ENCODE measurements at places on chromosomes 2 and 18.

DNA sequence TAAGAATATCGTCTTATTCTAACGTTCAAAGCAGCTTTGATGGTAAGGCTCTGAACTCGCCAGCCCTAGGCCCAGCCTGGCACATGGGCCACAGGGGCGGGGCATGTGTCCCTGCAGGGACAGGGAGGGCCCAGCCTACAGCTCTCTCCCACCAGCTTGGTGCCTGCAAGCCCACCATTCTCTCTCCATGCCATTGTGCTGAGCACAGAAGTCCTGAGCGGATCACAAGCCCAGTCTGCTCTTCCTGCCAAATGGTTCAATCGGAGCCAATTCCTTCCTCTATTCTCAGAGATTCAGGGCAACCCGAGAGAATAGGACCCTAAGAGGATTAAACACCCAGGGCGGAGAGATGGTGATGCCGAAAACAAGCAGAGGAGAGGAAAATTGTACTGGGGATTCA, 50.3 kb upstream of the APCDD1 start:
- no peak for DNase-seq

DNA sequence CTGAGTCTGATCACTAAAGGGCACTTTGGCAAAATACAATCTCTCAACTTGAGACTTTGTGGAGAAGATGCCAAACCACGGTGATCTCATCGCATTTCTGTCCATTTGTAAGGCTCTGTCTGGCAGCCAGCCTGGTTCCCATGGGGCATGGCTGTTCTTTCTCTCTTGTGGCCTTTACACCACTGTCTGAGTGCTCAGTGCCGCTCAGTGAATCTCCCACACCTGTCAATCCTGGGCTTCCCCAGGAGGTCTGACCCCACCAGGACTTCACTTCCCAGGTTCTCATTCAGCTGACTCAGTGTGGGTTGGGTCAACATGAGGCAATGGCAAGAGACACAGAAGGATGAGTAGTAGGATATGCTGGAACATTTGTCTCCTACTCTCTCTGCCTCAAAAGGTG, 96.8 kb upstream of the TRIB2 start:
- DNase-seq: peak; percentile 93

- no peak for DNase-seq
Measured at GRCh38 chr2:35891528-35891927, 464.1 kb upstream of the CRIM1 start.

DNA sequence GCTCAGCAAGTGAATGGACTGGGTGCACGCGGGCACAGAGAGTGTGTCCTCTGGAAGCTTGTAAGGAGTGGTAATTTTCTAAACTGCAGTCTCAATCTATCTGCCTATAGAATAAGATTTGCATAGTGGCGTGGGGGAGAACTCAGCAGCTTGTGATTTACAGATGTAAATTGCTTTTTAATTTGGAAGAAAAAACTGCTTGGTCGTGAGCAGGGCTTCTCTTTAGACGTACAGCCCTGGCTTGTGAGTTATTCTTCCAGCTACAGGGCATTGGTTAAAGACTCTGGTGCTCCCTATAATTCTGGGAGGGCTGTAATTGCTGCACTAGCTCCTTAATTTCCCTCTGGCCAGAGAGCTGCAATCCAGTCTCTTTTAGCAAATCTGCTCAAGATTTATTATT, 84.9 kb downstream of the MARCO start:
- no peak for DNase-seq

DNA sequence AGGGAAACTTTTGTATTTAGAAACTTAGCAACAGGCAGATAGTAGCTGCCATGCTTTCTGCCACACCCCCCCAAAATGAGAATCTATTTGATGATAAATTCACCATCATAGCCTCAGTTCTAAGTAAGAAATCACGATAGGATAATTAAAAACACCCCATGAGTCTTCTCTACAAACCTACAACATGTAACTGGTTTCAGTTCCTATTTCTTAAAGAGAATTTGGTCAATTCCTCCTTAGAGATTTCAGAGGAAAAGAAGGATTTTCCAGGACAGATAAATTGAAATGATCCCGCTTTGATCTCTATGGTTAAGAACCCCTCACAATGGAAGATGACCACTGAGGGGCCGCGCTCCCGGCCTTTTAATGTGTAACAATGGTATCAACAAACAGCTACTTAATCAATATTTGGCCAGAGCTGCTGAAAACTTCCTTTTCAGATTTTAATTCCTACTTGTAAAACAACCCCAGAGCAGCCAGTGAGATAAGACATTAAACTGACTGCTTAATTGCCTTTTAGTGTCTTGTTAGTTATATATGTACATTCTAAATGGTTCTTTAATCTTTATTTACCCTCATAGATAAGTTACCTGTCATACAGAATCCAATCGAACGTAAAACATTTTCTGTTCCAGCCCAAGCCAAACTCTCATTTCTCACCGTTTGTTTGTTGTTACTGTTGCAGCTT, 10.1 kb downstream of the PAX3 start:
- DNase-seq: no peak

DNA sequence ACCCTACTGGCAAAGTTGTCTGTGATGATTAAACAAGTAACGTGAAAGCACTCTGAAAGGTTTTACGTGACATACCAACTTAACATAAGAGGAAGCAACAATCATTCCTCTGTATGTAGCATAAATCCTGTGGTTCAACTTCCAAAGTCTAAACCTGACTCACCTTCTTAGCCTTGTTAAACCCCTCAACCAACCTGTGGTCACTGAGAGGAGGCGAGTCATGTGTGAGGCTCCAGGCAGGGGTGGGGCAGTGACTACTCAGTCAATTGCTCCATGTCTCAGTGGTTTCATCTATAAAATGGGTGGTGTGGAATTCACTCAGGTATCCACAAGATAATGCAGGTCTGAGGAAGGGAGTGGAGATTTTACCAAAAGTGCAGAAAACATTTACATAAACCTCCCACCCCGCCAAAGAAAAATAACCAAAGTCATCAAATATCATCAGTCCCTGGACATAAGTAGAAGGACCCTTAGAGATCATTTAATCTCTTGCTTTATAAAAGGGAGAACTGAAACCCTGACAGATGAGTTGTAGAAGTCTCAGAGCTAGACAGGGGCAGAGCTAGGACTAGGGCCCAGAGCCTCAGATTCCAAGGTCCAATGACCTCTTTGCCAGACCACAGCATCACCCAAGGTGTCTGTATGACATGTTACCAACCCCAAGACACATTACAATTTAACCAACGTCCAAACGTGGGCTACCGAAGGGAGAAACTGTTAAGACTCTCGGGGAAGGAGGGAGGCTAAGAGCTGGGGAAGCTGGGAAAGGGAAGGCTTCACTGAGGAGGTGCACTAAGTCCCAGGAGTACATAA, 3.7 kb upstream of the PCBP1 start:
- peak; percentile 98 for DNase-seq

GRCh38 chr2:208407667-208408066, 1.1 kb downstream of the PTH2R start:
- no peak for DNase-seq

DNA sequence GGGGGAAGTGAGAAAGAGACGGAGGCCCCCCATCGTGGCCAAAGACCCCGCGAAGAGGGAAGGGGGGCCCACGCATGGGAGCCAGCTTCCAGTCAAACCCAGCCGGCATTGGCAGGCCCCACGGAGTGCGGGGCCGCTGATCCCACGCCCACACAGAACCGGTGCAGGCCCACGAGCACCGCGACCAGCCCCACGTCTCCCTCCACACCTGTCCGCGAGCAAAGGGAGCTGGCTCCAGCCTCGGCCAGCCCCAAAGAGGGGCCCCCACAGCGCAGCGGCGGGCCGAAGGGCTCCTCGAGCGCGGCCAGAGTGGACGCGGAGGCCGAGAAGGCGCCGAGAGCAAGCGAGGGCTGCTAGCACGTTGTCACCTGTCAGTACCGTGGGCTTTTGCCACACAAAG, 125.0 kb upstream of the TWIST2 start:
- no peak for DNase-seq

DNA sequence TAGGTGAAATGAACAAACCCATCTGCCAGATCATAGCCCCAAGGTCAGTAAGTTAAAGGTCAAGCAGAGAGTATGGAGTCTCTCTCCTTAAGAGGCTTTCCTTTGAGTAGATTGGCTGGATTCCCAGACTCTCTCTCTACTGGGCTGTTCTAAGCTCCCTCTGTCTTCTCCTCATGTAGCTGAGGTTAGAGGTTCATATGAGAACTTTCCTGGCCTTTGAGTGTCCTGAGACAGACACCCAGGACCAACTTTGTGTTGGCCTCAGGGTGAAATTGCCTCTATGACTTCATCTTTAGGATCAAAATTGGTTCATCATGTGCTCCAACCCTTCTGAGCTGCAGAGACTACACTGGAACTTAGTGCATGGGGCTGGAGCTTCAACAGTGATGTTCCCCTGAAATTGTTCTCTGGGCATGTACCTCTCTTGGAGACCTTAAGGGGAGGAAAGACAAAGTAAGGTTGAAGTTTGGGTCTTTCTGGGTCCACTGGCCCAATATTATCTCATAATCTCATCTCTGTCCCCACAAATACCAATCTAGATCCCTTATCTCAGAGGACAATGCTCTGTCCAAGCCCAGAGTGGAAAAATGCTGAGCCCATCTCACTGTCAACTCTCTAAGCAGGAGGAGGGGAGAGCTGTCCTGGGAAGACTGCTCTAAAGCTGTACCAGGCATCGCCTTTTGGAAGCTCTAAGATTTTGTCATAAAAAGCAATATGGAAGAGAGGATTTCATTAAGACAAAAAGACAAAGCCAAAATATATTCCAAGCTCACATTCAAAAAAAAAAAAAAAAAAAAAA, 177.3 kb upstream of the ARL4C start:
- DNase-seq: no peak

GRCh38 chr2:4549666-4550210, 846.4 kb downstream of the DCDC2C start:
- DNase-seq: no peak

DNA sequence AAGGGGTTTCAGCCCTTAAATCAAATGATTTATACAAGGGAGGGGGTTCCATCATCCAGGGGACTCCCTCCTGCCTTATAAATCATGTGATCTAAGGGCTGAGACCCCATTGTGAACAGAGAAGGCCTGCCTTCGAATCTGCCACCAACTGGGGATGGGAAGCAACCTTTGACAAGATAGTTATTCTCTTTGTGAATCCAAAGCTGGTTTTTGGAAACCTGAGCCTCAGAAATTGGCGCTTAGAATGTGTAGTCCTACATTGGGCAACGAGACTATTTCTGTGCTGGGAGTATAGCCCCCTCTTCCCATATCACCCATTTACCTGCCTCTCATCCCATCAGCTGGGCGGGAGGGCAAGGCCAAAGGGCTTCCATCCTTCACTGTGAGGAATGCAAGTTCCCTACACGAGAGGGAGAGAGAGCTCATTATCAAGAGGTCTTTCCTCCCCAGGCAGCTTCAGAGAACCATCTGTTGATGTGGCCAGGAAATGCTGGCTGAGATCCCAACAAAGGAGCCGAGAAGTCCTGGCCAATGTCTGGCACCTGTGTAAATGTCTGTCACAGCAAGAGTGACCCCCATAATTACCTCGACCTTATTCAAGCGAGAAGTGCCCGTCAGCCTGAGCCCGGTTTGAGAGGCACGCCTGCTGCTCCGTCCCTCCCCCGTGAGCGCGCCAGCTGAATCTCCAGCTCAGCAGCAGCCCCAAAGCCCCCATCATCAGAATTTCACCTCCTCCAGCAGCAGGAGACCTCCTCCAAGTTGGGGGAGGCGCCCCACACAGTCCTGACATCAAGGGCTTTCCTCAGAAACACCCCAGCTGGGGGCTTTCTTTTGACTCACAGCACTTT, 48.4 kb upstream of the APCDD1 start:
- DNase-seq: no peak

DNA sequence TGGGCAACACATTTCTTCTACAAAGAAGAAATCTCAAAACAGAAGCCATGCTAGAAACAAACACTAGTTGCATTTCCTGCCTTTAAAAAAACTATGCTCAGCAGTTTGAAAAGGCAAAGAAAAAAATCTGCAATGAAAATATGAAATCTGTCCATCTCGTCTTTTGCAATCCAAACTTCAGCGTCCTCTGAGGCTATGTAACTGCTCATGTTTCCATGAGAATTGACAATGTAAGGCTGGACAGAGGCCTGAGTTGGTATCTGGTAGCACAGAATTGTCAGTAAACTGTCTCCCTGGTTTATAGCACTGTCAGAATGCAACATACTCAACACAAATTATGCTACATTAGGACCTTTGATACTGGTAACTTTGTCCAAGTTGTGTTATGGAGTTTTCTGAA, 429.9 kb downstream of the ARHGAP15 start:
- DNase-seq: no peak

- DNase-seq: no peak
Measured at GRCh38 chr18:78892177-78892576, 87.4 kb upstream of the SALL3 start.

DNA sequence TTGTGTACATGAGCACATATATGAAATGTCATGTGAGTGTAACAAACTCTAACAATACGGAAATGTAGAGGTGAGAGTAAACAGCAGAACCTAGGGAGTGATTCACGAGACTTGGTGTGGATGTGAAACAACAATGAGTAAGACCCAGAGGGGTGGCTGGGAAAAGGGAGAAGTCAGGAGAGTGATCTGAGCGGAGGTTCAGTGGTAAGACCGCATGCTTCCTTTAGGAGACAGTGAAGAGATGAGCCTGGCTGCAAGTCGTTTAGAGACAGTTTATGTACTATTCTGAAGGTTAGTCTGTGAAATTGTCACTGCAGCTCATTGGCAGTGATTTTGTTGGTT, 150.6 kb downstream of the PRPF40A start:
- no peak for DNase-seq

DNA sequence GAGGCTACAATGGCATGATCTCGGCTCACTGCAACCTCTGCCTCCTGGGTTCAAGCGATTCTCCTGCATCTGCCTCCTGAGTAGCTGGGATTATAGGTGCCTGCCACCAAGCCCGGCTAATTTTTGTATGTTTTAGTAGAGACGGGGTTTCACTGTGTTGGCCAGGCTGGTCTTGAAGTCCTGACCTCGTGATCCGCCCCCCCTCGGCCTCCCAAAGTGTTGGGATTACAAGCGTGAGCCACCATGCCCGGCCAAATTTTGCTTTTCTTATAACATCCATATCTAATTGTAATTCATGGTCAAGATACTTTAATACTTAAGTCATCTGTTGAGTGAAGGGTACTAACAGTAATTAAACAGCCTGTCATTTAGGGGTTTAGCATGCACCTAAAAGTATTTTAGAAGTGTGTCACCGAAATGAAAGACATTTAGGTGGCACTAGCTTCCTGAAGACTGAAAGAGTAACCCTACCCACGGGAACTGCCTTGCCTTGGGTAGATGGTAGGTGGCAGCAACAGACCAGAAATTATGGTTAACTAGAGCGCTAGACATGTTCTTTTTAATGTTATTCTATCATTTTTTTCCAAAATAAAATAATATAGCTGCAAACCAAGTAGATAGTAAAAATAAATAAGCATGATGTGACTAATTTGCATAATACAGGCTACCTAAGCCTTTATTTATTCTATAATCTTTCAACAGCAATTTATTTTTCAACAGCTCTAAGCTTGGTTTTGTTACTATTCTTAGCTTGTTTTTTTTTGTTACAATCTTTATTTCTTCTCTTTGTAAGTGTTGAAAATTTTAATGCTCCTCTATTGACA, 8.6 kb upstream of the ACYP2 start:
- peak; percentile 43 for DNase-seq

- DNase-seq: no peak
Measured at GRCh38 chr2:230899786-230900185, 25.3 kb downstream of the GPR55 start.

- DNase-seq: peak; percentile 91
Measured at GRCh38 chr2:176582990-176583481, 313.8 kb downstream of the MTX2 start.
